Urothelium cell line (cell line): ENCODE measurements at places on chromosomes 2 and 18.

- no peak for DNase-seq
Measured at GRCh38 chr18:49747876-49748275, 65.5 kb downstream of the ACAA2 start.

- DNase-seq = no peak
Measured at GRCh38 chr18:68400889-68401288, 314.0 kb downstream of the TMX3 start.

DNA sequence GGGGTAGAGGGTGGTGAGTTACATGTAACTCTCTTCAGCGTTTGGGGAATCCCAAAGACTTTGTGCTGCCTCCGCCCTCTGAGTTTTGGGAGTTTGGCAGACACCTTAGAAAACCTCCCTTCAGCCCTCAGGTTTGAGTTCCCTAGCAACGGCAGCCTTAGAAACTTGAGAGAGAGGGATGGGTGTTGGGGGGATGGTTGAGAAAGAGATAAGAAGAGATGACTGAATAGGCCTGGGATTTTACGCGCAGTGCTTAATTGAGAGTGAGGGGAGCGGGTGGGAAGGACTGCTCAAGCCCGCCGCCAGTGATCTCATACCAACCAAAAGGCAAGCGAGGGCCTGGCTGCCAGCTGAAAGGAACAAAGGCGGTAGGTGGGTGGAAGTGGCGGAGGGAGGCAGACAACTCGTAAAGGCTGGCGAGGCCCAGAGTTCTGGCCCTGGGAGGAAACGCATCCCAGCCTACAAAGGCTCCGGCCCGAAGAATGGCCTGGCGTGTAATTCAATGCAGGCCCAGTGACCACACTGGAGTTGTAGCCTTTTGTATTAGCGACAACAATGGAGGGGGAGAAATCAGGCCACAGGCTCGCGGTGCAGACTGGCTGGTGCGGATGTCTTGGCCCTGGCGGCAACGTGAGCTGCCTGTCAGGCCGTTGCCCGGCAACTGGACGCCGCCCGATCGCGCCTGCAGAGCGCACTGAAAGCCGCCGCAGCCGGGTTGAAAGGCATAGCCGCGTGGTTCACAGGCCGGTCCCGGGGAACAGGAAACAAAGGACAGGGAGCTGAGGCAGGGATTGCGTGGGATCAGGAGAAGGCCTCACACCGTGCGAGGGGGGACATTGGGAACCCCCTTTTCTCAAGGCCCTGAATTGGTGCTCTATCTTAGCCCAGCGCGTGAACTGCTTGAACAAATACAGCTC, 39.9 kb upstream of the DARS1 start:
- DNase-seq = no peak

DNA sequence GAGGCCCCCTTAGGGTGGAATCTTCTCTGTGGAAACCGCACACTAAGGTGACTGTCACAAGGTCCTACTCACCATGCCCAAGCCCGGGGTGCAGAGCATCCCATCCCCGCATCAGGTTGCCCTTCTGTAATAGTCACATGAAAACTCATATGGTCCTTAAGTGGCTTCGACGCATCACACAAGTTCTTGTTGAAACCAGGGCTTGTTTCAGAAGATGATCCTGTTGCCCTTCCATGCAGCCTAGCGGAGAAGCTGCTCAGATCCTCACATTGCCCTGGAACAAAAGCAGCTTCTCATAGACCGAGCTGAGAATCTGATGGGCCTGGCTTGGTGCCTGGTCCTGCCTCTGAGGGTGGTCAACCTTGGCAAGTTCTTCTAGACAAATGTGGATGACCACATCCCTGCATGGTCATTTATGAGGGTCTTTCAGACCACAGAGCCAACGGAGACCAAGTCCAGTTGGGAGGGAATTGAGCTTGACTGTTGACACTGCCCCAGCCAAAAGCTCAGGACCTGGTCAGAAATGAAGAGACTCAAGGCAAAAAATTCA, 54.1 kb downstream of the PDCL3 start:
- no peak for DNase-seq

DNA sequence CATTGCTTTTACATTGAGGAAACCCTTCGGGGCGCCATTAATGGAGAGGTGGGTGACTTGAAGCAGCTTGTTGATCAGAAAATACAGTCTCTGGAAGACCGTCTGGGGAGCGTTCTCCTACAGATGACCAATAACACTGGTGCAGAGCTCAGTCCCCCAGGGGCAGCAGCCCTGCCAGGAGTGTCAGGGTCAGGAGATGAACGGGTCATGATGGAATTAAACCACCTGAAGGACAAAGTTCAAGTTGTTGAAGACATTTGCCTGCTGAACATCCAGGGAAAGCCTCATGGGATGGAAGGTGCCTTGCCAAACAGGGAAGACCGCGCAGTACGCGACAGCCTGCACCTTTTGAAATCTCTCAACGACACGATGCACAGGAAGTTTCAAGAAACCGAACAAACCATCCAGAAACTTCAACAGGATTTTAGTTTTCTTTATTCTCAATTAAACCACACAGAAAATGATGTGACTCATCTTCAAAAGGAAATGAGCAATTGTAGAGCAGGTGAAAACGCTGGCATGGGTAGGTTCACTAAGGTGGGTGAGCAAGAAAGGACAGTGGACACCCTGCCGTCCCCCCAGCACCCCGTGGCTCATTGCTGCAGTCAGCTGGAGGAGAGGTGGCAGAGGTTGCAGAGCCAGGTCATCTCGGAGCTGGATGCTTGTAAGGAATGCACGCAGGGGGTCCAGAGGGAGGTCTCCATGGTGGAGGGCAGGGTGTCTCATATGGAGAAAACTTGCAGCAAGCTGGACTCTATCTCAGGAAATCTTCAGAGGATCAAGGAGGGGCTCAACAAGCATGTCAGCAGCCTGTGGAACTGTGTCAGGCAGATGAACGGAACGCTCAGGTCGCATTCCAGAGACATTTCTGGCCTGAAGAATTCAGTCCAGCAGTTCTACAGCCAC, 45.0 kb downstream of the EMILIN2 start:
- DNase-seq = no peak

DNA sequence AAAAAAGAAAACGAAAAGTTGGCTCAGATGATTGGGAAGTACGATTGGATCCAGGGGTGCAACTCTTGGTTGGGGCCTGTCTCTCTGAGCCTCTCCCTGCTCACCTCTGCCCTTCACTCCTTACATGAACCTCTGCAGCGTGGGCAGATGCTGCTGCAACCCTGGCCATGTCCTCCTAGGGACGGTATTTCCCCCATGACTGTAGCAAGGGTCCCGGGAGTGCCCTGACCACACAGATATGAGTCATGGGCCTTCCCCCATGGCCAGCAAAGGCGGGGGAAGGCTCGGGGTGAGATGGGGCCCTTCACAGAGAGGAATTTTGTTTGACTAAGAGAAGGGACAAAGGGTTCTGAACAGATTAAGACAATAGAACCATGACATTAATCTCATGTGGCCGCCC, 129.0 kb downstream of the NCK2 start:
- DNase-seq = peak; percentile 95

GRCh38 chr2:47327295-47327694, 75.7 kb upstream of the MSH2 start:
- DNase-seq = no peak

DNA sequence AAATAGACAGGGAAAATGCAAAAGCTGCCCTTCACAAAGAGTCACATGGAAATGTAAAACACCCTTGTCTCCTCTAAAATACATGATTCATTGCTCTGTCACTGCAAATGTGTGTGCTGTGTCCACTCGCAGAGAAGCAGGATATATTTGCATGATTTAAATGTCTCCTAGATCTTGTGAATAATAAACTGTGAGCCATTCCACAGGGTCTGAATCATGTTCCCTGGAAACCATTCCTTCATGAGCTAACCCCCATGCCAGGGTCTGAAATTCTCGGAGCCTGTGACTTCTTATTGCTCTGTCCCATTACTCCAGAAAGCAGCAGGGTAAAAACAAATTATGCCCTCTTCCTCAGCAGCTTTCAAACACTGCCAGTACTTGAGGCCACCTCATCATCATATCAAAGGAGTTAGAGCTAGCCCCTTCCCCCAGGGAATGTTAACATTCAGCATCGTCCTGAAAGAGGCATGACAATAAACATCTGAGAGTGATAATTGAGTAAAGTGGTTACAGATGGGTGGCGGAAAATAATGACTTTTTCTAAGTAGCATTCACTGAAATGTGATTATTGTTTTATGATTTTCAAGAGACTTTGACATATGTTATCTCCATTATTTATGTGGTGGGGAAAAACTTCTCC, 11.7 kb upstream of the CNGA3 start:
- no peak for DNase-seq

DNA sequence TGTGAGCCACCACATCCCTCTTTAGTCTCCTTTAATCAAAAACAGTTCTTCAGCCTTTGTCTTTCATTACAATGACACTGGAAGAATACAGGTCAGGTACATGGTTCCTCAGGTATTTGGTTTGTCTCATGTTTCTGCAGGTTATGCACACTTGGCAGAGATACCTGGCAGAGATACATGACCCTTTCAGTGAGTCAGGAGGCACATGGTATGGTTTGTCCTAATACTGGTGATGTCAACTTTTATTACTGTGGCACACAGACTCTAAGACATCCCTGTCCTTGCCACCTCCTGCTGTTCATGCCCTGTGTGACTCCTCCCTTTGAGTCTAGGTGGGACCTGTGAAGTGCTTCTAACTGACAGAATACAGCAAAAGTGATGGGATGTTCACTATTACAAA, 58.4 kb downstream of the SPIRE1 start:
- peak; percentile 27 for DNase-seq

DNA sequence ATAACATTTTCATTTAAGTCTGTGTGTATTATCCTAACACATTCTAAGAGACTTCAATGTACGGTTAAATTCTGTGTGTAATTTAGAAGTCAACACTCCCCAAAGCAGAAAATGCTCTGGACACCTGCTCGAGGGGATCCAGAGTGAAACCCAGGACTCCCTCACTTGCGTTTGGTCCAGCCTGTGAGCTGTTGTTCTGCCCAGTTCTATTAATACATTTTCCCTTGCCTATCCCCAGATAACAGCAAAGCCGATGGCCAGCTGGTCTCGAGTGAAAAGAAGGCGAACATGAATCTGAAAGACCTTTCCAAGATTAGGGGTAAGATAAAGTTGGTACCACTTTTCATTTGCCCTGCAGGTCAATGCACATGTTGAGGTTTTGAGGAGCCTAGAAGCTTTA, 31.0 kb upstream of the SP100 start:
- DNase-seq = no peak

GRCh38 chr2:67164771-67165522, 232.2 kb upstream of the ETAA1 start:
- no peak for DNase-seq

DNA sequence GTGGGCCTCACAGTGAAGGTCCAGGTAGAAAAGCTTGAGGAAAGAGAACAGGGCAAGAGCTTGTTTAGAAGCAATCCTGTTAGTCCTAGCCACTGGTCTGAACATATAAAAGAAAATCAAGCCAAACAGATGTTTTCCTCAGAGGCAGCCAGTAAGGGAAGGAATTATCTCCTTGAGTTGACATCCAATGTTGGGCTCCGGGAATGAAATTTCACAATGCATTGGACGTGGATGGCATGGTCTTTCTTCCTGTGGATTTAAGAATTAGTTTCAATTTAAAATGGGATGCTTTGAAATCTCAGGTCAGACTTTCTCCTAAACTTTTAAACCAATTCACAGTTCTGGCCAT, 92.1 kb downstream of the ACKR3 start:
- no peak for DNase-seq

GRCh38 chr2:14616342-14616741, 16.2 kb upstream of the LRATD1 start:
- no peak for DNase-seq

GRCh38 chr2:221467610-221468009, 104.5 kb downstream of the EPHA4 start:
- no peak for DNase-seq

GRCh38 chr2:4832642-4833041, 859.5 kb upstream of the SOX11 start:
- DNase-seq = no peak

DNA sequence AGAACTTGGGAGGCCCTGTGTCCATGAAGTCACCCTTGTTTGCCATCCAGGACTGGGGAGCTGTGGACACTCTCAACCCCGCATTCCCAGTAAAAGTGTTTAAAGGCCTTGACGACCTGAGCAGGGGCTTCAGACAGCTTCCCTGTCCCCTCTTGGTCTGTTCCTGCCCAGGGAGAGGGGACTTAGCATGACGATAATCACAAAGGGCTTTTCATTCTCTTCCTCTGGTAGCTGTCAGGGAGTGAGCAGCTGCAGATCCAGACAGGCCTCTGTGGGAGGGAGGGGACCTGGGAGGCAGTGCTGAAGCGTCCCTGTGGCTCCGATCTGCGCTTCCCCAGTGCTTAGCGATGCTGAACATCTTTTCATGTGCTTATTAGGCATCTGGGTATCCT, 77.8 kb upstream of the HS6ST1 start:
- no peak for DNase-seq

DNA sequence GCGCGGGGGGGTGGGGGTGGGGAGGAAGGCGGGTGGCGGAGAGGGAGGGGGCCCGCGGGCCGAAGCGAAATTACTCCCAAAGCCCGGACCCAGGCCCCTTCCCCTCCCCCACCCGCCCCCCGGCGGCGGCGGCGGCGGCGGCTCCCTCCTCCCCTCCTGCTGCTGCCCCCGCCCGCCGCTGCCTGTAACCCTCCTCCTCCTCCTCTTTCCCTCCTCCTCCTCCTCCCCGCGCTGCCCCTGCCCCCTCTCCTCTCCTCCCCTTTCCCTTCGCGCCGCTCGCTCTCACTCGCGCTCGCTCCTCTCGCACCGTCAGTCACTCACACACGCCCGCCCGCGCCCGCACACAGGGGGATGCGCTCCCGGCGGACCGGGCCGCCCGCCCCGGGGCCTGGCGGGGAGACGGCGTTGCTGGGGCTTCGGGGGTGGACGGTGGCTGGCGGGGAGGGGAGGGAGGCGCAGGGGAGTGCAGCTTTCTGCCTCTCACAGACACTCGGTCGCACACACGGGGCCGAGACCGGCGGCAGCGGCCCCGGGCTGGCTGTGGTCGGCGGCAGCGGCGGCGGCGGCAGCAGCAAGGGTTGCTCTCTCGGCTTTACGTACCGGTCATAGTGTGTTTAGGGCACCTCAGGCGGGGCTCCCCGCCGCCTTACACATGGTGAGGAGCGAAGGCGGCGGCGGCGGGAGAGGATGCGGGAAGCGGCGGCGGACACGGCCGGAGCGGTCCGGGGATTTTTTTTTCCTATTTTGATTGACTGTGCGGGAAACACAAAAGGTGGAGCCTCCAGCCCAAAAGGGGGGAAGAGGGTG, 405 bp downstream of the SP3 start:
- peak; percentile 84 for DNase-seq

DNA sequence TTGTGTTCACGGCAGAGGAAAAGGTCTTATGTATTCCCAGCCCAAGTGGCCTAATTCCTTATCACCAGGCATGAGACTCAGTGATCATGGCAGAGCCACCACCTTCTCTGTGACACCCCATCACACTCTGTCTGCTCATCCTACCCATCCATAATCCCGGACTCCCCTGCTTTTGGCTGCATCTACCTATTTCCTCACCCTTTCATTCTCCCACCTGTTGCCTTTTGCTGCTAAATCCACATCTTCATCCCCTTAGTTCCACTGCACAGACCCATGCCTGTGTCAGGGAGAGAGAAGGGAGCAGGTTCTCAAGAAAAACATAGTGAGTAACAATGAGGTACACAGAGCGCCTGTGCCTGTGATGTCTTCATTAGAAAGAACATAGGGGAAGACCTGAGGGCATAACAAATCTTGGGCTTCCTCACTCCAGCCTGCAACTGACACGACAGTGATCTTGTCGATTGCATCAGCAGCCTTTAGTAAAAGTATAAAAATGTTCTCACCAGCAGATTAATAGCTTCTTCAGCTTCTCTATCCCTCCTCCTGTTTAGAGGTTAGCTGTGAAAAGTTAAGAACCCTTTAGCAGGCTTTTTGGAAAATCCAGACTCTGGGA, 246.5 kb upstream of the SPRED2 start:
- DNase-seq = no peak

GRCh38 chr2:42998721-42999120, 206.3 kb upstream of the HAAO start:
- DNase-seq = no peak

GRCh38 chr2:24076849-24077534, 866 bp upstream of the SF3B6 start:
- DNase-seq = no peak
